AG04449 (cell line): ENCODE measurements at places on chromosomes 16 and 17.
A peak's percentile ranks its signal among the peaks of the same experiment; 100 is the strongest.

GRCh38 chr16:20023190-20023589, 50.5 kb downstream of the GPR139 start:
- no peak for DNase-seq

DNA sequence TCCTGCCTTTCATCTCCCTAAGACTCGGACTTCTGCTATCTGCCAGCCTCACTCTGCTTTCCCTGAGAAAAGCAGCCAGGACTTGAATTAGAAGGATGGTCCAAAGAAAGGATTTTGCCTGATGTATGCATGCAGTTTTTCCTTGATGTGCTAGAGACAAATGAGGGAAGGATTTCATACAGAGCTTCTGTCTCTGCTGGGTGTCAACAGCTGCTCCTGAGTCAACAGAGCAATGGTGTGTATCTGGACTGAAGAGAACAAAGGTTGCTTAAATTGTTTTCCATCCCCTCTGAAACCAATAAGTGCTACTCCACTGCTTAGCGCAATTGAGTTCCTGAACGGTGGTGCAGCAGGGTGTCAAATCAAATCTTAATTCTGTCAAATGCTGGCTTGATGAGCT, 680.6 kb upstream of the C16orf82 start:
- DNase-seq = no peak

DNA sequence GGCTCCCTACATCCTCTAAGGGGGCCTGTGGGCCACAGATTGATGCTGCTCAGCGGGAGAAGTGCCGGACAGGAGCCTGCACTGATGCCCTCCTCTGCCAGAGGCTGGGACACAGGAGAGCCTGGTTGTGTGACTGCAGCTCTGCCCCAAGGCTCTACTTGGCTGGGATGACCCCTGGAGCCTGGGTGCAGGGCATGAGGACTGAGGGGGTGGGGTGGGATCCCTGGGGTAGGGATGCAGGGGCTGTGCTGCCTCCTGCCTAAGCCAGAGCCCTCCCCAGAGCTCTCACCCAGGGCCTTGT, 577 bp downstream of the EVPLL start:
- DNase-seq = no peak

GRCh38 chr16:65521633-65522328, 399.9 kb upstream of the CDH11 start:
- DNase-seq = no peak

GRCh38 chr16:4085405-4085970, 30.8 kb downstream of the ADCY9 start:
- DNase-seq = no peak

GRCh38 chr16:85221771-85222154, 109.5 kb upstream of the CIBAR2 start:
- DNase-seq = no peak

DNA sequence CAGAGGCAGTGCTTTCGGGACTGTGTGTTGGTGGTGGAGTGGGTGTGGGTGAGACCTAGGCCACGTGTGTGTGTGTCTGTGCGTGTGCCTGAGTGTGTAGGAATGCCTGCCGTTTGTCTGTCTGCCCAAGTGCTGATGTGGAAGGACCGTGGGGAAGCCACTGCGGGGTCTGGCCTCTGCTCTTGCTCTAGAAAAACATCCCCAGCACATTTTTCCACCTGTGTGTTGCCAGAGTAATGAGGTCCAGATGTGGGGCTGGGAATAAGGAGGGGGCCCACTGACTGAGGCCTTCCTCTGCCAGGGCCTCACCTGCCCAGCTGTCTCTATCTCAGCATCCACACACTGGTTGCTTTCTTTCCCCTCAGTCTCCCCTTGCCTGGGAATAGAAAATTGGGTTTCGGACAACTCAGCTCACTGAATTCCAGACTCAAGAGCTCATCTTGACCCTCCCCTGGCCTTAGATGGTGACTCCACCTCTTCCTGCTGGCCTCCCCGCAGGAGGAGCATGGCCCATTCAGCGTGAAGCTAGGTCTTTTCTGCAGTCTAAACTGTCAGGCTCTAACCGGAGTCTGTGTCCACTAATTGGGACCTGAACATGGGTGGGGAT, 7.6 kb downstream of the SGCA start:
- no peak for DNase-seq

DNA sequence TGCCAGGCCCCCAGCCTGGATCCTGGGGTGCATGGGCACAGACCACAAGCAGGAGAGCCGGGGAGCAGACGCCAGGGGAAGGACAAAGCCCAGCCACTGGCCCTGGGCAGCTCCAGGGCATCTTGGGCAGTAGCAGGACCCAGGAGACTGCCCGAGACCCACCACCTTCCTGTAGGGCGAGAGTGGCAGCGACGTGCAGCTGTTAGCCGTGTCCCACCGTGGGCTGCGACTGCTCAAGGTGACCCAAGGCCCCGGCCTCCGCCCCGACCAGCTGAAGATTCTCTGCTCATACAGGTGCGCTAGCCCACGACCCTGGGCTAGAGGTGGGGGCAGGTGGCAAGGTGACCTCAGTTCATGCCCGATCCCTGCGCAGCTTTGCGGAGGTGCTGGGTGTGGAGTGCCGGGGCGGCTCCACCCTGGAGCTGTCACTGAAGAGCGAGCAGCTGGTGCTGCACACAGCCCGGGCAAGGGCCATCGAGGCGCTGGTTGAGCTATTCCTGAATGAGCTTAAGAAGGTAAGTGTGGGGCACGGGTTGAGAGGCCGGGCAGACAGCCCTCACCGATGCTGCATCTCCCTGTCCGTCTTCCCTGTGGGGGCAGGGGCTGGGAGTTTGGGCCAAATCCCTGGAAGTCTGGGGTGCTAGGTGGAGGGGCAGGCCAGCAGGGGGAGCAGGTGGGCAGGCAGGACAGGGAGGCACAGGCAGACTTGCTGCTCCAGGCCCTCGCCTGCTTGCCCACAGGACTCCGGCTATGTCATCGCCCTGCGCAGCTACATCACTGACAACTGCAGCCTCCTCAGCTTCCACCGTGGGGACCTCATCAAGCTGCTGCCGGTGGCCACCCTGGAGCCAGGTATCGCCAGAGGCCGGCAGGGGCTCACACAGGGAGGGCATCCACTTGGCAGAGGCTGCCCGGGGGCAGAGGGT, 13.5 kb upstream of the SMIM5 start:
- DNase-seq = no peak

DNA sequence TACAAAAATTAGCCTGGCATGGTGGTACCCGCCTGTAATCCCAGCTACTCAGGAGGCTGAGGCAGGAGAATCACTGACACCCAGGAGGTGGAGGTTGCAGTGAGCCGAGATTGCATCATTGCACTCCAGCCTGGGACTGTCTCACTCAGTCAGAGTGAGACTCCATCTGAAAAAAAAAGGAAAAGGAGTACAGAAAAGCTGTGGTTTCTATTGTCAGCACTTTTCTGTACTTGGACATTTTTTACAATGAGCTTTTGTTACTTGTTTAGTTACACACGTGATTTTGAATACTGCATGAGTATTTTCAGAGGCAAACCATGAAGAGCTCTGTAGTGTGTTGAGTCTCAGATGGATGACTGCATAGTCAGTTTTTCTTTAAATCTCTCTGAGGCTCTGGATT, 26.3 kb downstream of the ZC3H18 start:
- DNase-seq = no peak

- peak; percentile 85 for DNase-seq
Observed at GRCh38 chr16:30658731-30659506, 688 bp downstream of the FBRS start.

GRCh38 chr17:47791025-47791424, 30.6 kb downstream of the OSBPL7 start:
- no peak for DNase-seq

- DNase-seq = no peak
Observed at GRCh38 chr16:15653227-15653626, 3.2 kb downstream of the NDE1 start.

DNA sequence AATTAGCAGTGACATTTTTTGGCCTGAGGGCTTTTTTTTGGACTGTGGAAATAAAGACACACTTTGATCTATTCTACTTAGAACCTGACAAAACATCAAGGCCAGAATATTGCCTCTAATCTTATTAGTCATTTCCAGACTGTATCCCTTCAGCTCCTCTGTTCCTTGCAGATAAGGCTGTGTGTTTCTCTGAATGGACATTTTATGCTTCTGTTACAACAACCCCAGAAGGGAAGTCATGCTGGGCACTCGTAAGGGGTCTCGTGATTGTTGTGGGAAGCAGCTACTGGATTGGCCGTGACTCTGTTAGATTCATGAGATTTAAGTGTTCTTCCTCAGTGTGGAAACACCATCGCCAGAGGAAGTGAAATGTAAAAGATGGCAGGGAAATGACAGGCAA, 31.6 kb upstream of the HS3ST2 start:
- no peak for DNase-seq

- no peak for DNase-seq
Observed at GRCh38 chr17:76253841-76254240, 11.3 kb upstream of the UBALD2 start.

DNA sequence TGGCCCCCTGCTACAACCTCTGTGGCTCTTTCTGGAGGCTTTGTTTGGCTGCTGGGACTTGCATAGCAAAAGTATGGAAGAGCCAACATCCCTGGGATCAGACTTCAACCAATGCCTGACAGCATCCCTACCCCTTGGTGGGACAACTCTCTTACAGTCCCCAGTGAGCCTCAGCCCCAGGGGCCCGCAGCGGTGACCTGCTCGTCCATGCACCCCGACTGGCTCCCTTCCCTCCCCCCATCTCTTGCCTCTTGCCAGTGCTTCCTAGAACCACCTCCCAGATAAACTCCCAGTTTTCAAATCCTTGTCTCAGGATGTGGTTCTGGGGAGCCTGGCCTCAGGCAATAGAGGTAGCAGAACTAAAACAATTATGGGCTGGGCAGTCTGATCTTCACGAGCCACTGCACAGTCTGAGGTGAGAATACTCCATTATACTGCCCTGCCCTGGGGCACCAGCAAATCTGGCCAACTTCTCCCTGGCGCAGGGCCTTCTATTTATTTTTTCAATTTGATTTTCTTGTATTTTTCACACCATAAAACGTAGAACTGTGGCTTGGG, 86.6 kb upstream of the BRD7 start:
- no peak for DNase-seq

- DNase-seq = no peak
Observed at GRCh38 chr16:1989209-1990100, at the start of gene SYNGR3. SYNGR3 (plus strand) TSS chr16:1989970; CDS start chr16:1990103, 133 bp downstream.

DNA sequence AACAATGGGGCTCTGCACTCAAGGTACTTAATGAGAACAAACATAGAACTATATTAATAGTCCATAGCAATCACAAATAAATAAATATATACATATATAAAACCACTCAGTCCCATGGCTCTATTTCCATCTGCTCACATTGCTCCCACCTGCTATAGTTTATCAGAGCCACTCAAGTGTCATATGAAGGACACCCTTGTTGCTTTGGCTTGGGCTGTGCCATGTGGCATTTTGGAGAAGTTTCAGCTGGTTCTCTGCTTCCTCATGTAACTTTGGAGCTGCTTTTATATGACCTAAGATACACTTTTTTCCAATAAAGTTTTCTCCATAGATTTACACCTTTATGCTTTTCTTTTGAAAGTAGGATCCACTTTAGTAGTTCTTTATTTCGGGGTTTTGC, 126.4 kb downstream of the KCNJ2 start:
- DNase-seq = no peak

GRCh38 chr16:27313422-27314160, at the start of gene IL4R:
IL4R (plus strand) TSS chr16:27313974; CDS start chr16:27340204, 26,230 bp downstream.
- DNase-seq = no peak

- DNase-seq = no peak
Observed at GRCh38 chr17:27555339-27555738, 75.6 kb upstream of the LGALS9 start.

DNA sequence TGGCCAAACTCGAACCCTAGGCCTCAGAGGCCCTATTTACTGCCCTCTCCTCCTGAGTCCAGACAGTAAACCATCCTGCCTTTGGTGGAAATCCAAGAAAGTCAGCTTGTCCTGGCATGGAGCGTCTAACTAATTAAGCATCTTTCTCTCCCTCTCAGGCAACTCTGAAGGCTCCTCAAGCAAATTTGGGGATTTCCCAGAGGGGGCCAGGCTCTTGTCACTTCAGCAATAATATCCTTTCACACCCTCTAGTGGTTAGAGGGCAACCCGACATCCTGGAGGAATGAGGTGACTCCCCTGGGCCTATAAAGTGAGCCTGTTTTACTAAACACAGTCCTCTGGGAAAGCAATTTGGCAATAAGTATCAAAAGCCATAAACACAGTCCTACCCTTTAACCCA, 60.4 kb downstream of the NOG start:
- no peak for DNase-seq

- DNase-seq = no peak
Observed at GRCh38 chr16:57262841-57263540, 17.9 kb downstream of the ARL2BP start.
